Activated T-helper 1 cell treated with Interleukin-2 at 50 U/mL for 16 hours (primary cell): ENCODE measurements at places on chromosomes 3 and 15.

DNA sequence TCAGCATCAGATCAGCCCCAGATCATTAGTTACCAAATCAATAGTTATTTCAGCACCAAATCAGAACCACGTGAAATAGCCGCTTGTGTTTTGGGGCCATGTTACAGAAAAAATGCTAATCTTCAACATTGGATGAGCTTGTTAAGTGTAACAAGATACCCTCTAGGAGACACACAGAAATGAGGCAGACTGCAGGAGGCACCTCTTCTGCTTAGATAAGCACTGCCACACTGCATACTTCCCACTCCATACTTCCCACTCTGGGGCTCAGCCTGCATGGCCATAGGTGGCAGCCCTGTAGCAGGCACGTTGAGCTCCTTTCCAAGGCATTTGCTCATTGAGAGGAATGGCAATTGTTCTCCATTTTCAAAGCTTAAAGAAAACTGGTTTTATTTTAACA lies 73.3 kb downstream of the CHCHD6 start:
- DNase-seq, result no peak

GRCh38 chr15:88897456-88898194 lies 2.3 kb upstream of the HAPLN3 start:
- peak; percentile 66 for DNase-seq

- DNase-seq, result no peak
Measured at GRCh38 chr3:95312650-95313049, 1249.8 kb downstream of the NSUN3 start.

- DNase-seq, result no peak
Measured at GRCh38 chr3:132034097-132034485, 723 bp downstream of the CPNE4 start.

- peak; percentile 67 for DNase-seq
Measured at GRCh38 chr3:133573629-133574194, at the start of gene CDV3. Gene CDV3 (plus strand): TSS chr3:133573686. CDS start chr3:133574045, 359 bp downstream.

GRCh38 chr3:30500666-30501399 lies 105.6 kb upstream of the TGFBR2 start:
- no peak for DNase-seq

DNA sequence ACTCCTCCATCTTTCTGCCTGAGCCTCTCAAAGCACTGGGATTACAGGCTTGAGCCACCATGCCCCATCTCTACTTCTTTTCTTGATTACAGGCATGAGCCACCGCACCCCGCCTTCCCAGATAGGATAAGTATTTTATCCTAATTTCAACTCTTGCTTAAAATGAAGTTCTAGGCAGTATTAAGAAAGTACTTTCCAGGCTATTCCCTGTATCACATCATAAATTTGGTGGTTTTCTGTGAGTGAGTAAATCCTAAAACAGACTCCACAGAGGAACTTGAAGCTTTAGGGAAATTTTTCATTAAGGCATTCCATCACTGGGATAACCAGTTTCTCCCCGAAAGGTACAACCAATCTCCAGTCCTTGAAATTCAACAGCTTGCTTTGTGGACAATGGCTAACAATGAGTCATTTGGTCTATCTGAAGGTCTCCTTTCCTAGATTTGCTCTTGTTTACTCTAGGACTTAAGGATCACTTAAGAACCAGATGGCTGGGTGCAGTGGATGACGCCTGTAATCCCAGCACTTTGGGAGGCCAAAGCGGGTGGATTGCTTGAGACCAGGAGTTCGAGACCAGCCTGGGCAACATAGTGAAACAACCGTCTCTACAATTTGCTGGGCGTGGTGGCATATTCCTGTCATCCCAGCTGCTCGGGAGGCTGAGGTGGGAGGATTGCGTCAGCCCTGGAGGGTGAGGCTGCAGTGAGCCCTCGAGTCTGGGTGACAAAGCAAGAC lies 49.7 kb upstream of the SKIL start:
- DNase-seq, result no peak

DNA sequence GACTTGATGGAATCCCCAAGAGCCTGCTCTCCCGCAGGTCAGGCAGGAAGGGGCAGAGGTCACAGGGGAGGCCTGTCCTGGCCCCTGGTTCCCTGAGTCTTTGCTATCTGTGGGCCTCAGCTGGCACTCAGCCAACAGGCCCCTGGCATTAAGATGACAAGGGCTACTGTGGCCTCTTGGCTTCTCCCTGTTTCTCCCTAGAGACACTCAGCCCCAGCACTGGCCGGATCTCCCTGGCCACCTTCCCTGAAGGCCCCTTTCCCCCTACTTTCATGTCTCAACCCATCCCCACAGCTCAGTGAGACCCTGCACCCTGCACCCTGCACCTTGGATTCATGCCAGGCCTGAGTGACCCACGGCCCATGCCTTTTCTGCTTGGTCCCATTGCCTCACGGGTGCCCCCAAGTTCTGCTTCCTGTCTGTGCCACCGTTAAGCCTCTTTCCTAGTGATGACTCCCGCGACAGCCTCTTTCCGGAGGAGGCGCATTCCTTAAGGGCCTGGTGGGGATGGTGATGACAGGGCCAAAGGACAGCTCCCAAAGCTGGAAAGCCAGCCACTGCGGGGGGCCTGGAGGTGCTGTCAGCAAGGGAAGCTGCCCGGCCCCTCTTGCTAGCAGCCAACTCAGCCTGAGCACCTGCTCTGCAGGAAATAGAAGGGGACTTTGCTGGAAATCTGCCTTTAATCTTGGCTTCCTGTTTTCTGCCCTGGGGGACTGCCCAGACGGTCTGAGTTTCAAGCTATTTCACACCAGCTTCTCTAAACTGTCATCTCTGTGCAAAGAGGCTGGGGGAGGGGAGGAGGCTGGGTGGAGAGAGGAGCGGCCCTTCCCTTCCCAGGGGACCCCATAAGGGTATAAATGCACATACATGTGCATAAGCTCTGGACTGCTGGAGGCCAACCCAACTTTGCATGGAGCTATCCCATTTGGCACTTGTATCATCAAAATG lies 4.8 kb upstream of the CSK start:
- DNase-seq, result peak; percentile 45

DNA sequence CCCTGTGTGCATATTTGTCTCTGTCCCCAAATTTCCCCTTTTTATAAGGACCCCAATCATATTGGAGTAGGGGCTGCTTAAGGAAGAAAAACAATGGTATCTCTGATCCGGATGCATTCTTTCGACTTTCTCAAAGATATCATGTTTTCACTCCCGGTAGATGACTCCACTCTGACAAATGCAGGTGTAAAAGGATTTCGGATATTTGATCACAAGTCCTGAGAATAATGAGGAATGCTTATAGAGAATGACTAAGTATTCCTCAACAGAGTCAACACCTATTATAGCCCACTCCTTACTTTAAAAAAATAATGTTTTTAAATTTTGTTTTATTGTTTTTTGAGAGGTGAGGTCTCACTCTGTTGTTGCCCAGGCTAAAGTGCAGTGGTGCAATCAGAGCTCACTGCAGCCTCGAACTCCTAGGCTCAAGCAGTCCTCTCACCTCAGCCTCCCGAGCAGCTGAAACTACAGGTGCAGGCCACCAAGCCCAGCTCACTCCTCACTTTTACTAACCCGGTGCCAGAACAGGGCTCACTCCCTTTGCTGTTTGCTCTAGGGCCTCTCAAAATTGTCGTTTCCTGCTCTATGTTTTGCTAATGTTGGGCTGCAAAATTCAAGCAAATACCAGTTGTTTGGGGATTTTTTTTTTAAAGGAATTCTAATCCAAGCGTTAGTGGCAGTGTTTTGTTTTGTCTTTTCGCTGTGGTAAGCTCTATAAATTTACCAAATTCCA lies 24.6 kb downstream of the COL8A1 start:
- no peak for DNase-seq

DNA sequence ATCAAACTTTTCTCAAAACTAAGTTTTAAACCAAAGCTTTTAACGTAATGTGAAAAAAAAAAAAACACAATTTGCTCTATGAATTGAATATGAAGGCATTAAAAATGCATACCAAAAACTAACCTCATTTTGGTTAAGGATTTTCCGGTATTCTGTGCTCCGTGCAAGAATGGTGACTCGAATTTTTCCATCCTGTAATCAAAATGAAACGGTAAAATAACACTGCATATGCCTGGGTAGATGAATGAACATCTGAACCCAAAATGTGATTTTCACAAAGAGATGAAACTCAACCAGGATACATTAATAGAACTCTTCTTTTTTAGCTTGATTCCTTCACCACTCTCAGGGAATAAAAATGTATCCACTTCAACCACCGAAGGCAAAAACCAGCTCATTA lies 26.2 kb downstream of the EOGT start:
- DNase-seq, result no peak

GRCh38 chr3:46923559-46924350 lies 46.2 kb downstream of the PTH1R start:
- no peak for DNase-seq

GRCh38 chr15:80090879-80091503 lies 31.5 kb downstream of the ZFAND6 start:
- DNase-seq, result no peak

DNA sequence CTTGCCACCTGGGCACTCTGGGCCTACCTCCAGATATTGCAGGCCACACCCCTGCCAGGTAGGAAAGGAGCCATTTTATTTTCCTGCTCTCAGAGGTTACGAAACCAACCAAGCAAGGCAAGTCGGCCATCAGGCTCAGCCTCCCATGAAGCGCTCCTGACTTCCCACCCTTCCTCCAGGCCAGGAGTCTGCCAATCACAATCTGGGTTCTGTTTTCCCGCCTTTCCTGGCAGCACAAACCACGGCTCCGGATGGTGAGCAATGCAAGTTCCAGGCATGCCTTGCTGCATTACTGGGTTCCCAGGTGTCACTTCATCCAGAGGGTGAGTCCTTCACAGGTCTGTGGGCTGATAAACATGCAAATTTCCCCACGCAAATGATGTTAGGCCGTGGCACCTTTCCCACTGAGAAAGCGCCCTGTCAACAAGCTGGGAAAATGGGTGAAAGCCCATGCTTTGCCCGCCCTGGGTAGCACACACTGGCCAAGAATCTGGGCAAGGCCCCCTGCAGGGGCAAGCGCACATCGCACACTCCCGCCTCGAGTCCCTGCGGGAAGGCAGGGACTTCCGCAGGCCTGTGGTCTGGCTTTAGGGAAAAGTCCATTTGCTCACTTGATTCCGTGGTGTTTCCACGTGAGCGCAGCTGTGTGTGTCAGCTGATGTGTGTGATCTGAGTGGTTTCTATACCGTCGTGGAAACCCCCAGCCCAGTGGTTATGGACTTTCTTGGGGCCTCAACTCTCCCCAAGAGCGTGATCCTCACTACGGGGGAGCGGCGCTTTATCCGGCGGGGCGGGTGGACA lies 61.6 kb upstream of the RYK start:
- DNase-seq, result no peak

DNA sequence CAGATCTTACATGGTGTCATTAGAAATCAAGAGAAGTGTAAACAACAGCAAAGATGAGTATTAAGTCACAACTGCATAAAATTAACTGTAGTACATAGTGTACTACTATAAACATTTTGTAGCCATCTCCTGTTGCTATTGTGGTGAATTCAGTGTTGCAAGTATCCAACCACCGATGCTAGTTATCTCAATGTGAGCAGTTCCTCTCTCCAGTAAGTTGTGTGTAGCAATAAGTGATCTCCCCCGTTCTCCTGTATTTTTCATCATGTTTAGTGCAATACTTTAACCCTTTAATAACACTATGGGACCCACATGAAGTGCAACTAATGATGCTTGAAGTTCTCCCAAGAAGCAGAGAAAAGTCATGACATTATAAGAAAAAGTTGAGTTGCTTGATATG lies 264.7 kb upstream of the KCNH8 start:
- DNase-seq, result no peak

GRCh38 chr3:173921732-173922131 lies 524.2 kb downstream of the NLGN1 start:
- no peak for DNase-seq

GRCh38 chr3:156728267-156728985 lies 54.0 kb downstream of the TIPARP start:
- no peak for DNase-seq

- no peak for DNase-seq
Measured at GRCh38 chr15:25987638-25988037, 124.5 kb upstream of the ATP10A start.

DNA sequence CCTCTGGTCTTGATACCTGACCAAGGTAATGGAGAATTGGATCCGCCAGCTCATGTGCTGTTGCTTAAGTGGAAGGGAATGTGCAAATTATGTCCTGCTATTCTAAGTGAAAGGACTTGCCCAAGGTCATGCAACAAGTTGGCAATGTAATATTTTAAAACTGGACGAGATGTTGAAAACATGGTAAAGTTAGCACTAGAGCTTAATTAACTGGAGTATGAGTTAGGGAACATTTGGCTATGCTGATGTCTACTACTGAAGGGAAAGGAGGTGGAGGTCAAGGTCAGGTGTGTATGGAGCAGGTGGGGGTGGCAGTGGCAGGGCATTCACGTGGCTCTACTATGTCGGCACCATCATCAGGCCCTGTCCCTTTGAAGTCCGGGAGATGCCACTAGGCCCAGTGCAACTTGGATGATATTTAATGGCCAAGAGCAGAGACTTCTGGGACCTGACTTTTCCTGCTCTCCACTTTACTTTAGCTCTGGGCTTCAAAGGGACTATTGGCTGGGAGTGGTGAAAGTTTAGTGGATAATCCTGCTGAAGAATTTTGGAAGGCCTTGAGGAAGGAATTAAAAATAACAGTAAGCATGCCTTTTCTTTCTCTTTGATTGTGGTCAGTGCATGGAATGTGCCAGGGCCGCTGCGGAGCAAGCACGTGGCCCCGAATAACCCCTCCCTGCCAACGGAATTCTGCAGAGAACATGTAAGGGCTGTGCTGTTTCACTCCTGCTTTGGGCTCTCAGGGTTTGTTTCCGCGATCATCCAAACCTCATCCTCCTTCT lies 14.9 kb downstream of the SMAD3 start:
- no peak for DNase-seq

- DNase-seq, result no peak
Measured at GRCh38 chr15:100592898-100593297, 9.1 kb downstream of the LINS1 start.

- no peak for DNase-seq
Measured at GRCh38 chr15:59711451-59712243, 22.5 kb upstream of the BNIP2 start.

DNA sequence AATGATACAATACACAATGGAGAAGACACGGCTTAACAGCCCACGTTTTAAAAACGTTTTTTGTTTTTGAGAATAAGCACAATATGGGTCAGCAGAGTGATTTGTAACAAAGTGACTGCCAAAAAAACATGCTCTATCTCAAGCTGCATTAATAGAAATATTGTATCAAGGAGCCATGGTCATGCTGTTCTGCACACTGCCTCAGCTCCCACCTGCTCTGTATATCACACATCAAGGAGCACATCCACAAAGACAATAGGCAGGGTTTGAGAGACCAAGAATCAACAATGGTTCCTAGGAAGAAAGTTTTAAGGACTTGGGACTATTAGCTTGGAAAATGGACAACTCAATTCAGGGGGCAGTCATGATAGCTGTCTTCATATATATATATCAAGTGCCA lies 6.3 kb upstream of the BBX start:
- no peak for DNase-seq

GRCh38 chr15:54149115-54149531 lies 170.9 kb downstream of the UNC13C start:
- no peak for DNase-seq

DNA sequence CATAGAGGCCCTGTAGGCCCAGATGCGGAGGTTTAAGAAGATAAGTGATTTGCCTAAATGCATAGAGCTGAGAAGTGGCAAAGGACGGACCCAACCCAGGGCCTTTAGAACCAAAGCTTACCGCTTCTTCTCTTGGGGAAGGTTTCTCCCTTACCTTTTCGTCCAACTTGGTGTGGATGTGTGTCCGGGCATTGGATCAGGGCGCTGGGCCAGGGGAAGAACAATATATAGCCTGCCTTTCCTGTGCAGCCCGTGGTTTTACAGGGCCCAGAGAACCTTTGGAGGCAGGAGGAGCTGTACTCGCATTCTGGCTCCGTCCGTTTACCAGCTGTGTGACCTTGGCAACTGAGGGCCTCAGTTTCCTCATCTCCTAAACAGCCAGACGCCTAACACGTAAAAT lies 686 bp upstream of the P3H2 start:
- no peak for DNase-seq

GRCh38 chr3:169295126-169295525 lies 368.4 kb downstream of the MECOM start:
- no peak for DNase-seq
